ENCODE measurements at places on chromosomes 11 and 22.

- no peak for DNase-seq
These were observed 37.0 kb downstream of the SGSM1 start for GRCh38 chr22:24843048-24843447.

- DNase-seq = no peak
These were observed 17.2 kb downstream of the SCGB1A1 start for GRCh38 chr11:62435846-62436660.

- DNase-seq = no peak
These were observed 14.1 kb upstream of the SYT8 start for GRCh38 chr11:1820463-1821325.

DNA sequence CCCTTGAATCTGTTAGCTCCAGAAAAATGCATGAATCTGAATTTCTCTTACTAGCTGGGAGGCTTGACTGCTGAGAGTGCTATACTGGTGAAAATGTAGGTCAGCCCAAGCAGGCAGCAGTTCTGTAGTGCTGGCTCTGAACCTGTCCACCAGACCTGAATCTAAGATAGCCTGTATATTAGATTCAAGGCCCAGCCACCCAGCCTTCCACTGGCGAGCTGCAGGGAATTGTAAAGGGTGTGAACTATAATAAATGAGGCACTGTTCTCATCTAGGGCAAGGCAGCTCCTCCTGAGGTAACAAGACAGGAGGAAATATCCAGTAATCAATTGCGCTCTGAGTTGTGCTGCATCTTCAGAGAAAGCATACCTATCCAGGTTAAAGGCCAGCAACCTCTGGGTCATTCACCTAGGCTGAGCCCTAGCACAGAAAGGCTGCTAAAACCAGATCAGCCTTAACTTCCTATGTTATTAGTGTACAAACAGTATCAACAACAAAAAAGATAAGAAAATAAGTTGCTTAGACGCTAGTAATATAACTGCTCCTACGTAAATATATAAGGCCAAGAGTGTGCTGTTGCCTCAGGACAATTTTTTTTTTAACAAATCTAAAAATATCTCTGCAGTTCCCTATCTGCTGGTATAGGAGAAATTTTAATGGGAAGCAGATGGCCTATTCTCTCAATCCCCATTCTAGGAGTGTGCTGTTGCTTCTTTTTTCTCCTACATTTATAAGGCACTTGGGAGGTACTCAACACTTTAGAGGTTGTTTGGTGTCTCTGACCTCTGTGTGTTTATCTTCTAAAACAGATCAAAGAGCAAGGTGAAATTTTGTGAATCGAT, 63.0 kb downstream of the RELT start:
- DNase-seq = no peak

DNA sequence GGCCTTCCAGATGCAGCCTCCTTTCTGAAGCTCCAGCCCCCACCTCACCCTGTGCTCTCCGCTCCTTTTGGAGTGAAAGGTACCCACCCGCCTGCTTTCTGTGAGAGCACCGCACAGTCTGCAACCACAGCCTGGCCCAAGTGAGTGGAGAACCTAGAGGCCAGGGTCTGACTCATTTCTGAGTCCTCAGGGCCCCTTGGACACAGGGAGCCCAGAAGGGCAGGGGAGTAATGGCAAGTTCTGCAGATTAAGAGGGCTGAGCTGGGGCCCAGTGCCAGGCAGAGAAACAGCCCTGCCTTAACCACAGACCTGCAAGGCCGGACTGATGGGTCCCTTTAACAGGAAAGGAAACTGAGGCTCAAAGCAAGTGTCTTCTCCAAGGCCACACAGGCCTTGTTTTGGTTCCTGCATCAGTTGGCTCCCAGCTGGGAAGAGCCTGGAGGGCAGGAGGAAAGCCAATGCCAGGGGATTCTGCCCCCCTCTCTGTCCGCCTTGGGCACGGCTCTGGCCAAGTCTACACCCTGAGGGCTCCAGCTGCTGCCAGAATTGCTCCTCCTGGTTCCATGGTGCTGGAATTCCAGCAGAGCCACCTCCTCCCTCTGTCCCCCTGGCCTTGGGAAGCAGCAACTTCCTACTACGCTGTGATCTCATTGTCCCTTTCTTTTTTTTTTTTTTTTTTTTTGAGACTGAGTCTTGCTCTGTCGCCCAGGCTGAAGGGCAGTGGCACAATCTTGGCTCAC, 55.1 kb downstream of the CYTH4 start:
- DNase-seq = peak; percentile 54

DNA sequence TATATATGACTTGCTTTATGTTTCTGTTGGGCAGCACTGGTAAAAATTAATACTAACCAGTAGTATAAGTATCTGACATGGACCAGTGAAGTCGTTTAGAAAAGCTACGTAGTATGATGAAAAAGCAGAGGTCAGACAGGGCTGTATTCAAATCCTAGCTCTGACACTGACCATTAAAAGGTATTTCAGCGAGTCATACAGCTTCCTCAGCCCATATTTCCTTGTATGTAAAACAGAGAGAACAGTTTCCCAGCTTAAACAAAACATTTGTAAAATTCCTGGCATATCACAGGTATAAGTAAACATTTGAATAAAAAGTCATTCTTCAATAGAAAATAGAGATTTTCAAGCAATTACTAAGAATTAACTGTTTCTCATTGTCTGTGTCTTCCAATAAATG, 4.2 kb downstream of the NOX4 start:
- DNase-seq = no peak

- peak; percentile 11 for DNase-seq
These were observed 152.8 kb upstream of the NTM start for GRCh38 chr11:131217313-131218310.

GRCh38 chr11:27718346-27718862, 18.1 kb upstream of the BDNF start:
- DNase-seq = peak; percentile 93

DNA sequence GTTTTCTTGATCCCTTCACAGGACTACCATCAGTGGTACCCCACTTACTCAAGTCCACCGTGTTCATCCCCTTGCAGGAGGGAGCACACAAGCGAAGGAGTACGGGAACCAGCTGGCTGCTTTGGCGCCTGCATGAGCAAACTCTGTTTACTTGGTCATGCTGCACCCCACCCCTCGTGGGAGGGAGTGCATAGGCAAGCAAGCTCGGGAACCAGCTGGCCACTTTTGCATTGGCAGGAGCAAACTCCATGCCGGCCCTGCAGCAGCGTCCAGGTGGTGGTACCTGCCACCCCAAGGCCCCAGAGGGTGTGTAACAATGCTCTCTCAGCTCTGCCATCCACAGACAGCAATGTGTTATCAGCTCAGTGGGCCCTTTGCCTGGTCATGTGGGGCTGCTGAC, 737.8 kb downstream of the FAM181B start:
- peak; percentile 28 for DNase-seq

- DNase-seq = peak; percentile 98
These were observed 61.9 kb downstream of the MED15 start for GRCh38 chr22:20569059-20570058.

GRCh38 chr11:90874281-90874680, 651.4 kb upstream of the CHORDC1 start:
- no peak for DNase-seq

DNA sequence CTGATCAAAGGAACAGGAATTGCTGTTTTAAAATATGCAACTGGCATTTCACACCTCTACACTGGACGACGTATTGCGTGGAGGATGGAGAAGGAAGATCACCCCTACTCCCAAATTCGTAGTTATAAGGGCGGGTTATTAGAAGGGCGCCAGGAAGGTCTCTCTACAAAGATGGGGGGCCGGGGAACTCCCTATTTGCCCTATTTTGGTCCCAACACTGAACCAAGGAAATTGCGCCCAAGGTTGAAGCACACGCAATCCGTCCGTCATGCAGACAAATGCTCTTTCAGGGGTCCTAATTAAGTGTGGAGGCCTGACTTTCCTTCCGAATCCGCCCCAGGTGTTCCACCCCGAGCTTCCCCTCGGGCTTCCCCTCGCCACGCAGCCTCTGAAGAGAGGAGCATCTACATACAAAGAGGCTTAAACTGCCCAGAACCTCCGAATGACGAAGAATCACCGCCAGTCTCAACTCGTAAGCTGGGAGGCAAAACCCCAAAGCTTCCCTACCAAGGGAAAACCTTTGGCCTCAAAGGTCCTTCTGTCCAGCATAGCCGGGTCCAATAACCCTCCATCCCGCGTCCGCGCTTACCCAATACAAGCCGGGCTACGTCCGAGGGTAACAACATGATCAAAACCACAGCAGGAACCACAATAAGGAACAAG, 396 bp downstream of the NPAT start:
- no peak for DNase-seq

- peak; percentile 2 for DNase-seq
These were observed 40.1 kb downstream of the REXO2 start for GRCh38 chr11:114479331-114479730.

DNA sequence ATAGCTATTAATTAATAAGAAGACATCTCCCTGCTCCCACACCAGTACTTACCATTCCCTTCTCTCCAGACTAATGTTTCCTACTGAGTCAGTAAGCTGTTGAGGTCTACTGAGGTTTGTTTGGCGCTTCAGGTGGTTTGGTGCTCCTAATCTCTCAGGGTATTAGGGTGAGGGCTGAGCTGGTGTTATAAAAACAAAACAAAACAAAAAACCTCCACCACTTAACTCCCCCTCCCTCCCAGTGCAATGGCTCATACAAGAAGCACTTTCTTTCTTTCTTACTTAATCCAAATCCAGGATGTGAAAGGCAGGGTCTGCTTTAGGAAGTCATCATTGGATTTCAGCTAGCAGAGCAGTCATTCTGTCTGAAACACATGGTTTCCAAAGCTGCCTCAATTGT, 15.3 kb downstream of the CSTPP1 start:
- DNase-seq = peak; percentile 43

GRCh38 chr11:85810521-85810870, 445 bp downstream of the SYTL2 start:
- DNase-seq = no peak

- DNase-seq = no peak
These were observed 3.6 kb upstream of the MAPK8IP1 start for GRCh38 chr11:45881708-45882368.

DNA sequence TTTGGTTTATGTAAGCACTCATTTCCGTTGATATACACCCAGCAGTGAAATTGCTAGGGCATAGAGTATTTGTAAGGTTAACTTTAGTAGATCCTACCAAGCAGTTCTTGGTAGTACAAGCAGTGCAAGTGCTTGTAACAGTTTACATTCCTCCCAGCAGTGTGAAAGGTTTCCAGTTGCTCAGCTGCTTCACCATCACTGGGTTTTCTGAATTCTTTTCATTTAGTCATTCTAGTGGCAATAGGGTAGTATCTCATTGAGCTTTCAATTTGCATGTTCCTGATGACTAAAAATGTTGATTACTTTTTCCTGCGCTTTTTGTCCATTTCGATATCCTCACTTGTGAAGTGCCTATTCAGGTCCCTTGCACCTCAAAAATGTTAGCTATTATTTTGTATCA, 34.3 kb downstream of the ZNF202 start:
- no peak for DNase-seq

GRCh38 chr11:17952487-17952886, 60.4 kb downstream of the SERGEF start:
- no peak for DNase-seq

DNA sequence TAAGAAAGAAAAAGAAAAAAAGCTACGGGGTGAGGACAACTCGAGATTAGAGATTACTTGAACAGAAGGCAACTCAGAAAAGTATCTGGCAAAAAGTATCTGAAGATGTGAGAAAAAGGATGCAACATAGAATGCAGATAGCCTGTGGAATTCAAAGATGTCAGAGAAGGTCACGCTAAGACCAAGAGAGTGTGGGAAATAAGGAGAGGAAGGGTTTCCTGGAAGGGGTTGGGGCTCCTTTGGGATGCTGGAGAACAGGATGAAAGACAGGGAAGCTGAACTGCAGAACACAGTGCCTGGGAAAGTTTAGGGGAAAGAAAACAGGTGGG, 1.2 kb downstream of the GUCY1A2 start:
- no peak for DNase-seq

- DNase-seq = no peak
These were observed 5.6 kb upstream of the MIAT start for GRCh38 chr22:26651815-26652214.

DNA sequence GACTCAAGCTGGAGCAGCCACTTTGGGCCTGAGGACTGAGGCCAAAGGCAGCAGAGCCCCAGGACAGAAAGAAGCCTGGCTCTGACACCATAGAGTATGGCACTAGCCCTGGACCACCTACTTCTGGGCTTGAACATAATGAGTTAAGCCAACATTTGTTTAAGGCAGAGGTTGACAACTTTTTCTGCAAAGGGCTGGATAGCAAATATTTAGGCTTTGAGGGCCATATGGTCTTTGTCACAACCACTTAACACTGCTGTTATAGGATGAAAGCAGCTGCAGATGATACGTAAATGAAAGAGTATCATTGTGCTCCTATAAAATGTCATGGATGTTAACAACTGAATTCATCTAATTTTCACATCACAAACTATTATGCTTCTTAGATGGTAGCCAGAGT, 16.6 kb downstream of the OSBP start:
- DNase-seq = peak; percentile 14

GRCh38 chr11:8480858-8481257, 113.2 kb downstream of the STK33 start:
- DNase-seq = peak; percentile 1

DNA sequence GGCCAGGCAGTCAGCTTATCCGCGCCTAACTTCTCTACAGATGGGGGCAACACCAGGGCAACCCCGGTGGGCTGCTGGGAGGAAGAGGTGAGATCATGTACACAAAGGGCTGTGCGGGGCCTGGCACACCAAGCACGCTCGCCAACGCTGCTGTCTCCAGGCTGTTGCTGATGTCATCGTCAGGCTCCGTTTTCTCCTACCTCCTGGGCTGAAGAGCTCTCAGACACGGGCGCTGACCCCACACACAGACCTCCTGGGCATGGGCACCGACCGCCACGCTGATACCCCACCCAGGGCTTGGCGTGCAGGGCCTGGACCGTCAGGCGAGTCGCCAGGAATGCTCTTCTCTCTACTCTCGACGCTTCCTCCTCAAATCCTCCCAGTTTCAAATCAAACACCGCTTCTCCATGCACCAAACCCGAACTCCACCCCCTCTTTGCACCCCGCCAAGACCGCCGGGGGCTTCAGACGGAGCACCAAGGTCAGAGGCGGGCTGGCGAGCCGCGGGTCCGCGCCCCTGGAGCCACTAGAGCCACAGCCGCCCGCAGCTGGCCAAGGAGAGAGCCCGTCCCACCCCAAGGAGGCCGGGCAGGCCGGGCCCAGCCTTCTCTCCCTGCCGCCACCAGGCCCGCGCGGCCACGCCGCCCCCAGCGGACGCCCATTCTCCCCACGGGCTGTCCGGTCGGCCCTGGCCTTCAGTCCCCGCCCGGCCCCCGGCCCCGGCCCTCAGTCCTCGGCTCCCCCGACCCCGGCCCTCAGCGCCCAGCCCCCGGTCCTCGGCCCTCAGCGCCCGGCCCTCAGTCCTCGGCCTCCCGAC, 772 bp downstream of the SBF1 start:
- DNase-seq = peak; percentile 60

DNA sequence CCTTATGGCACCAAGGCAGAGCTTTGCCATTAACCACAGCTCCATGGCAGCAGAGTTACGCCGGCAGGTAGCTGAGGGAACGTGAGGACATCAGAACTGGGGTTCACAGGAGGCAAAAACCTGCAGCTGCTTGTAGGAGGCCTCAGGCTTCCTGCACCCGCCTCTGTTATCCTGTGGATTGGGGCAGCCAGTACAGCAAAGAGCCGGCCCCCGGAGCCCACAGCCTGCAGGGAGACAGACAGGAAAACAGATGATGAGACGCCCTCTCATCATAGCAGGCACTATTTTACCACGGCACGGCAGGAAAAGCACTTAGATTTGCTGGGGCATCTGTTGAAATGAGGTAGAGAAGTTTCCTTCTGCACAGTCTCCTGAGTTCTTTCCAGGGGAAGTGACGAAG, 870.3 kb downstream of the TBC1D22A start:
- no peak for DNase-seq

Measured in fibroblast of lung (primary cell).